ENCODE measurements at places on chromosomes 16 and 17.

DNA sequence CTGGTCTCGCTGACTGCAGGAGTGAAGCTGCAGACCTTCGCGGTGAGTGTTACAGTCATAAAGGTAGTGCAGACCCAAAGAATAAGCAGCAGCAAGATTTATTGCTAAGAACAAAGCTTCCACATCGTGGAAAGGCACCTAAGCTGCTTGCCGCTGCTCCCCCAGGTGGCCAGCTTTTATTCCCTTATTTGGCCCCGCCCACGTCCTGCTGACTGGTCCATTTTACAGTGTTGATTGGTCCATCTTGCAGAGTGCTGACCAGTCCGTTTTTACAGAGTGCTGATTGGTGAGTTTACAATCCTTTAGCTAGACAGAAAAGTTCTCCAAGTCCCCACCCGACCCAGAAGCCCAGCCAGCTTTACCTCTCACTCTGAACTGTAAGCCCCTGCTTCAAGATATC lies 227.8 kb downstream of the ABCC12 start:
- no peak for DNase-seq

GRCh38 chr17:57607553-57608120 lies 137.5 kb downstream of the CCDC182 start:
- DNase-seq = no peak

DNA sequence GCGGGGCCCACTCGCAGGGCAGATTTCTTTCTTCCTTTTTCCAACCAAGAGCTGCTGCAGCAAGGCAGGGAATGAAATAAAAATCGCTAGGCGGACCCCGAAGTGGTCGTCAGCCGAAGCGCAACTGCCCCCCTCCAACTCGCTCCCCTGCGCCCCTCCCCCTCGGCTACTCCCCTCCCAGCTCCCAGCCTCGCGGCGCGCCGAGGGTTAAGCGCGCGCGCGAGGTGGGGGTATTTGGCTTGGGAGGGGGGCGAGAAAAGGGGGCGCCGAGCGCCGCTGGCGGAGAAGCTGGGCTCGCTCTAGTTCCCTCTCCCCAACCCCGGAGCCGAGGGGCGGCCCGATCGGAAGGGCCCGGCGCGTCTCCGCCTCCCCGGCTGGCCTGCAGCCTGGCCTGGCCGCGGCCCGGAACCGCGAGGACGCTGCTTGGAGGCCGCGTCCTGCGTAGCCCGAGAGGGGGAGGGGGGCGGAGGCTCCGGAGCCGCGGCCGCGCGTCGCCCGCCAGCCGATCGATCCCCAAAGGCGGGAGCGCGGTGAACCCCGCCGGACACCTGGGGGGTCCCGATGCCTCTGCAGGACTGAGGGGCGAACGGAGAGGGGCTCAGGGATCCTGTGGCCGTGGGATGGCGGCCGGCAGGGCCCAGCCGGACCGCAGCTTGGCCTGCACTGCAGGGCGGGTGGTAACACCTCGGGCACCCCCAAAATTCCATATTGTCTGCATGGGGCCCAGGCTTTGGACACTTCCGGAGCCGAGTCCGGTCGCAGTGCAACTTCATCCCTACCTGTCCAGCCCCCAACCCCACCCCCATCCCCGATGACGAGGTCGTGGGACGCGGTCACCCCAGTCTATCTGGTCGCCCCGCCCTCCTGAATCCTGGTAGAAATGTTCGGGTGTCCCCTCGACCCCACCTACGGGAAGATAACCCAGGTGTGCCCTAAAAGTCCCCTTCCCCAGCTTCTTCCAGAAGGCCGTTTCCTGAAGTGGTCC lies 4.9 kb upstream of the CBX4 start:
- DNase-seq = no peak

GRCh38 chr16:69069504-69069903 lies 35.9 kb upstream of the HAS3 start:
- no peak for DNase-seq

- no peak for DNase-seq
Measured at GRCh38 chr16:89473791-89474414, 16.5 kb downstream of the ANKRD11 start.

All from activated CD8-positive, alpha-beta memory T cell treated with anti-CD3 and anti-CD28 coated beads, Interleukin-2, amount 50 U/mL, for 48 hours (primary cell).